ENCODE measurements at places on chromosomes 3 and 15.
A peak's percentile ranks its signal among the peaks of the same experiment; 100 is the strongest.

DNA sequence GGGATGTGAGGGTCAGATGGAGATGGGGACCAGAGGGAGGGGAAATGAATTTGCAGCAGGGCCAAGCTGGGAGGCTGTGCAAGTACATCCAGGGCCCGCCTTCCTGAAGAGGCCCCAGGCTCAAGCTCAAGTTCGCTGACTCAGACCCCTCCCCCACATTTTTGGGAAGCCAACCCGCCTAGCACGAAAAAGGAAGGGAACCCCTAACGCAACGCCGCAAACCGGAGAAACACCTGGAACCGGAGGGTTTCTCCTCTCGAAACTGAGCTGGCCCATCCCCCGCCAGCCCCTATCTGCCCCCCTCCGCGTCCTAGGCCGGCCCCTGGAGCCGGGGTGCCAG, 624 bp downstream of the AP3B2 start:
- DNase-seq = peak; percentile 29

DNA sequence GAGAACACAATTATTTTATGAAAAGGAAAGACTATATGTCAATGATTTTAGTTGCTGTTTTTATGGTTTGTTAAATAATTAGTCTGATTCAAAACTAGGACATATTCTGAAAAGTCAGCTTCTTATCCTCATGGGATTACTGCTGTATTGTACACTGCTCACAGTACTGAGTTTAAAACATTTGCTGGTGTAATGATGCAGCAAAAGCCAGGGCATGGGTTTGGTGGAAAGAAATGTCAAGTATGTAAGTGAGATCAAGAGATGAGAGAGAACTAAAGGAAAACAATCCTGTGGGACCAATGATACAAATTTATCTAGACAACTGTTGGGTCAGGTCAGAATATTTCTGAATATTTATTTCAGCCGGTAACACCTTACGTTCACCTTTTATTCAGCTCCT, 210.1 kb upstream of the ARHGEF26 start:
- DNase-seq = no peak

GRCh38 chr15:58346361-58346760, 85.4 kb upstream of the LIPC start:
- DNase-seq = peak; percentile 81

DNA sequence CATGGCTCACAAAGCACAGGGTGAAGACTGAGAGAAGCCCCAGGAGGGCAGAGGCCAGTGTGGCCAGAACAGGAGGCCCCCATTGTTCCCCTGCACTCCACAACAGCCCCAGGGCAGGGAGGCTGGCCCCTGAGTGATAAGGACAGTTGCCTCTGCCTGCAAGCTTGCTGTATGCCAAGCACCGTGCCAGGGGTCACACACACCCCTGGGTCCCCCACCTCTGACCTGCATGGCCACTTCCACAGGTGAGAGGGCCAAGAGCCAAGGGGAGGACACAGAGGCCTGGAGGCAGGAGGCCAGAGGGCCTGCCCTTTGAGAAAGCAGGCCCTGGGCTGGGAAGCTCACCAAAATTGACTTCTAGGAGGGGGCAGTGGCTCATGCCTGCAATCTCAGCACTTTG, 23.7 kb downstream of the ATRIP start:
- no peak for DNase-seq

DNA sequence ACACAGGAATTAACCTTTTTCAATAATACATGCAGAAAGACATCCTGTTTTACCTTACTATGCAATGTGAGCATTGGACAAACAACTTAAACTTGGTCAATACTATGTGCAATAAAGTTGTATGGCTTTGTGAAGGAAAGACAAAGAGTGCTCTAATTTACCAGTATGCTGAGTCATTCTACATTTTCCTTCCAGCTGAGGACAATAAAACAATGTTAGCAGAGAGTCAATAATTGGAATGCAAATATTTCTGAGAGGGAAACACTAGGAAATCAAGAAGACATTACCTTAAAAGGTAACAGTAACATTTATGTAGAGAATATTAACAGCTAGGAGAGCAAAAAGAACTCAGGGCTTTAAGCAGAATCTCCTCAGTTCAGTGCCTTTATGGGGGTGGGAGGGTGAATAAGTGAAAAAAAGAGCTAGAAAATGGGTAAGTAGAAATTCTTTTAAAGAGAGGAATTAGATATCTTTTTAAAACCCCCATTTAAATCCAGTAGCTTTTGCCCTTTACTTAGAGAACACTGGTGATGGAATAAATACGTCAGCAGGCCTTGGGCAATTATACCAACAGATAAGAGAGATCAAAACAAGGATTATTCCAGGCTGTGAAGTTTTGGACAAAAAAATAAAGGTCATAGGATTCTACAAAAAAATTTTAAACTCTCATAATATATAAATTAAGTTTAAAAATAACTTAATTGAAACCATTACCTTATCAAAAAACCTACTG, 11.6 kb upstream of the HGD start:
- DNase-seq = no peak

GRCh38 chr3:170751083-170751898, 118.7 kb downstream of the RPL22L1 start:
- peak; percentile 97 for DNase-seq

DNA sequence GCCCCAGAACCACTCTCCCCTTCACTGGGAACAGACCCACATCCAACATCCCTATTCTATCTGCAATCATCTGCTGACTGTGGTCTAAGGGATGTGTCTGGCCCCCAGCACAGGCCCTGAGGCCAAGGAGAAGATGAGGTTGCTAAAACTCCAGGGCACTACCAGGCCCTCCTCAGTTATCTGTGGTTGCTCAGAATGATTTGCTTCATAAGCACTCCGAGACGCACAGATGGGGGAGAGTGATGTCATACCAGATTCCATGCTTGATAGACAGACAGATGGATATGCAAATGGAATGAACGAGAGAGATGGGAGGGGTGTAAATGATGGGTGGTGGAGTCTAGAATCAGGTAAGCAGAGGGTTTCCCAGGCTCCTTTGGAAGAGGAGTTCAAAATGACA, 57.8 kb downstream of the CEMIP start:
- no peak for DNase-seq

- no peak for DNase-seq
These were observed 72.3 kb downstream of the BLM start for GRCh38 chr15:90789462-90789861.

DNA sequence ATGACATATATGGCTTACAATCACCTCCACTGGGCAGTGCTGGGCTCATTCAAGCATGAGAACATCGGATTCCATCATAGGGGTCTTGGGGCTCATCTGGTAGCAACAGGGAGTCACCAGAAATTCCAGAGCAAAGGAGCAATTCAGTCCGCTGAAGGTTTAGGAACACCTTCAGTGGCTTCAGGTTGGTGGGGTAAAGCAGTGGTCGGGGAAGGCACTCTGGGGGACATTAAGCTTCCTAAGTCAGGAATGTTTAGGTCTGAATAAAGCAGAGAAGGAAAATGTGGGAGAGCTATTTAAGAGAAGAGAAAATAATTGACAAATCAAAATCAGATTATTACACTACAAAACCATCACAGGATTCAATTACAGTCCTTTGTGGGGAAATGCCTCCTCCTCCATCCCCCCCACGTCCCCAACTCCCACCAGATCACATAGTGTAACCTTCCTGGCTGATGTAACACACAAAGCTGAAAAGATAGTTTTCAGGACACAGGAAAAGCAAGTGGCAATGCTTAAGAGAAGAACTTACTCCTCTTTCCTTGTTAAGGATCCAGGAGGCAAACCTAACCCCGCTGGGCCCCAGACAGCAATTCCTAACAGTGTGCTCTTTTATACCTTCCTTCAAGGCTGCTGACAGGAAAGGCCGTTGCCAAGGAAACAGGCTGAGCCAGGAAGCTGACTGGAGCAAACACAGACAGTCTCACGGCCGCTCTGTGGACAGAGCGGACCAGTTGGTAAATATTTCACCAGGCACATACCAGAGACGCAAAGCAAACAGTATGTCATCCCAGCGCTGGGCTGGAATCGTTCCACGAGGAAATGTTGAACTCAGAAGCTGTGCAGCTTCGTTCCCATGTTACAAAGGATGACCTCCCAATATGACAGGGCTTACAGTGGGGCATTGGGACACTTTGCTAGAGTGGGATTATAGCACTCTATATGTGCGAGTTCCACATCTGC, 57.5 kb upstream of the LMCD1 start:
- peak; percentile 98 for DNase-seq

- DNase-seq = no peak
These were observed 85.6 kb upstream of the PIAS1 start for GRCh38 chr15:67968564-67968963.

GRCh38 chr3:64140651-64141050, 84.6 kb downstream of the PRICKLE2 start:
- DNase-seq = peak; percentile 24

- DNase-seq = no peak
These were observed 28.7 kb downstream of the TIPIN start for GRCh38 chr15:66327736-66328135.

GRCh38 chr15:55515491-55515890, 7.5 kb upstream of the DNAAF4 start:
- DNase-seq = no peak

All from foreskin fibroblast (primary cell).